H4 (cell line): ENCODE measurements at places on chromosomes 5 and 9. TPM values are rescaled to one million over a fixed set of nuclear protein-coding genes. Genes with fewer than 3 reads are reported as not detected.
A peak's percentile ranks its signal among the peaks of the same experiment; 100 is the strongest.

DNA sequence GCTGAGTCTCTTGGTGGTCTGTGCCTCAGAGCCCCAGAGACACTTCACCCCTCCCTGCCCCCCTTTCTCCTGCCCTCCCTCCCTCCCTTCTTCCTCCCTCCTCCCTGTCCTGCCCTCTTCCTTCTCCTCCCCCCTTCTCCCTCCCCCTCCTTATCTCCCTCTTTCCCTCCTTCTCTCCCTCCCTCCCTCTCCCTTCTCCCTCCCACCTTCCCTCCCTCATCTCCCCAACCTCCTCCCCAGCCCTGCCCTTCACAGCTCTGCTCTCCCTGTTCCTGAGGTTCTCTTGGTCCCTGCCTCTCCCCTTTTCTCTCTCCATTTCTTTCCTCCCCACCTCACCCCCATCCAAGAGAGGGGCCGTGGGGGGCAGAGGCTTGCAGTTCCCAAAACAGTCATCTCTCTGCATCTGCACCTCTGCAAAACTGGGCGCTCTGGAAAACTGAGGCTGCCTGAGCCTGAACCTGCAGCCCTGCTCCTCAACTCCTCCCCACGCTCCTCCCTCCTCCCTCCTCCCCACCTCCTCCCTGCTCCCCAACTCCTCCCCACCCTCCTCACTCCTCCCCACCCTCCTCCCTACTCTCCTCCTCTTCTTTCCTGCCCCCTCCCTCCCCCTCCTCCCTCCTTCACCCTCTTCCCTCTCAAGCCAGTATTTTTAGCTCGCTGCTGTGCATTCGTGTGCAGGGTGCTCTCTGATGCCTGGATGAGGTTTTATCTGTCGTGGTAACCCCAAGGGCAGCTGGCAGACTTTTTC lies 219.1 kb downstream of the C9orf50 start:
- DNase-seq: peak; percentile 21

- no peak for DNase-seq
Measured at GRCh38 chr9:131727184-131727759, 12.6 kb downstream of the RAPGEF1 start.

DNA sequence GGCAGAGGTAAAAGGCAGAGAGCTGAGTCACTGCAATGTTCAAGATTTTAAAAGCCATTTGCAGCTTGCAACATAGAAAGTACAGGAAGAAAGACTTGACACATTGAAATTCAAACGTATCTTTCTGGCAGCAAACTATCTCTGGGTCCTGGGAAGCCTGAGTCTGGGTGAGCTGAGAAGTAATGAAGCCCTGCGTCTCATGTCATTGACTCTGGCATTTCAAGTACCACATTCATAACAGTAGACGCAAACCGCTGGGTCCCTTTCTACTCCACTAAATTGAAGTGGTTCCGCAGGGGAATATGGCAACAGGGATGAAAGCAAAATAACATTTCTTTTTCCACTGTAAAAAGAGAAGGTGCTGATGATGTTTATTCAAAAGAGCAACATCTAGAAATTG lies 694.3 kb downstream of the BRINP1 start:
- DNase-seq: no peak

DNA sequence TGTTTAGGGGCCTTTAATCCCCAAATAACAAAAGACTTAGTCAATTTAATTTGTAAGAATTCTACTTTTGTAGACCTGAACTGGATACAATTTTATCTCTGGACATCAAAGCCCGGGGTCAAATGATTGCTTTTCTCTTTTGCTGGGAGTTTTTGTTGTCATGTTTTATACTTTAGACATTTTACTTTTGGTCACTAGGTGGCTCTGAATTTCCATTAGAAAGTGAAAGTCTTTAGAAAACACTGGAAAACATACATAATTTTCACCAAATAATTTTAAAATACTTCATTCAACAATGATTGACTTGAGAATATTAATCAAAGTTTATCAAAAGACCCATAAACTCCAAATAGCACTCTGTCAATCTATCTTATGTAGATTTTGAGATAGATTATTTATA lies 2.8 kb upstream of the PCA3 start:
- DNase-seq: no peak

SEC61B gene
- 196 and 227 TPM in 2 replicates for total RNA-seq

DNA sequence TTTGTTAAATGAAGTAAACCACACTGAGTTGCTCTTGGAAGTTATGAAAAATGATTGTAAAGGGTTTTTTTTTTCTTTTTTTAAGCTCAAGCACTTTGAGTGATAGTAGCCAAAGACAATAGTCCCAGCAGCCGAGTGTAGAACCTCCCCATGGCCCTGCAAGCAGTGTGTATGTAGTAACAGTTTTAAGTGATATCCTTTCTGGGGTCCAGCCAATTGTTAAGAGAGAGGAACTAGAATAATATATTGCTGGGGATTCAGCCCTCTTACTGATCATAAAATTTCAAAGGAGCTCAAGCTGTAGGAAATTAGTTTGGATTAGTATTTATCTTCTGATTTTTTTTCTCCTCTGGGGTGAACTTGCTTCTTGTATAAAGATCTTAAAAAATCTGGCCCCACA lies 43.2 kb downstream of the NPR3 start:
- DNase-seq: no peak

GRCh38 chr5:36606428-36607113 lies at the start of gene SLC1A3:
Gene SLC1A3 (plus strand): TSS chr5:36606606. CDS start chr5:36608424, 1,818 bp downstream.
- DNase-seq: peak; percentile 65

HK3 gene
- 1.6 TPM in 1 of 2 replicates, not detected in the other for total RNA-seq

- no peak for DNase-seq
Measured at GRCh38 chr9:123965801-123966686, 36.1 kb upstream of the DENND1A start.

DNA sequence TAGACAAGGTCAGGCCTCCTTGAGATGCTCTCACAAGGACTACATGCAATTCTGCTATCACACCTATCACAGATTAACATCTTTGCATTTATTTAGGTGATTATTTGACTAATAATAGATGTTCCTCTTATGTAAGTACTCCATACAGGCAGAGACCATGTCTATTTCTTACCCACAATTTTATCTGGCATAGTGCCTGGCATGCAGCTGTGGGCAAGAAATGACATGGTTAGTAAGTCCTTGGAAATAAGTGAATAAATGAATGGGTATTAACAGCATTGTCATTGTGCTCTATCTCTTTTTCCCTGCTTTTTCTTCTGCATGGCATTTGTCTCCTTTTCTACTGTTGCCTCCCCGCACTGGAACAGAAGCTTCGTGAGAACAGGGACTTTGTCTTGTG lies 49.4 kb downstream of the SLC22A5 start:
- DNase-seq: no peak

DNA sequence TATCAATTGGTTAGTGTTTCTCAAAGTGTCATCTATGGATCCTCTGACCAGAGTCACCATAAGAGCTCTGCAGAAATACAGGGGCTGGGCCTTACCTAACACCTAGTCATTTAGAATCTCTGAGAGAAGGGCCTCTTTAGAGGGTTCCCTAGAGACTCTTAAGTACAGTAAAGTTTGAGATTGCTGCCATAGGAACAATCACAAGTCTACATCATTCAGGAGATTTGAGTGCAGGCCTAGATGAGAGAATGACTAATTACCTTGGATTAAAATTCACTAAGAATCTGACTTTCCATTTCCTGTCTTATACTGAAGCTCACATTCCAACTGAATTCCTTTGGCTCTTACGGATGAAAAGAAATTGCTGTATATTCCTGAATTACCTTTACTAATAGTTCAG lies 182.1 kb upstream of the PTGER4 start:
- DNase-seq: no peak

GRCh38 chr5:18745042-18745987 lies 1111.1 kb downstream of the TAF11L14 start:
- peak; percentile 59 for DNase-seq

DNA sequence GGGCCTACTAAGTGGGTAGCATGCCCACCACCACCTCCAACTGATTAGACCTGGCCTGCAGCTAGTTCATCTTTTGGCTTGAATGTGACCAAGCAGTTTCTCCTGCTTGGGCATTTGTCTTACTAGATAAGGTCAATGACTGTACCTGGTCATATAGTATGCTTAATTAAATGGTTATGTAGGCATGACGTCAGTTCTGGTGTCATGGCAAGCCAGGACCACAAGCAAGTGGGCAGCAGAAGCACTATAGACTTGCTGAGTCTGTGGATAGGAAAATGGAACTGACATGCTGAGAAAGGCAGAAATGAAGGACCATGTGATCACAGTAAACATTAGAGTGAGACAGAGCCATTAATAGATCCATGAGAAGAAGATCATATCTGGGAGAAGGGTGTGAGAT lies 55.6 kb upstream of the C6 start:
- DNase-seq: no peak

SOHLH1 gene
- total RNA-seq: not detected in 2 replicates

- DNase-seq: no peak
Measured at GRCh38 chr5:176739461-176740051, 70.8 kb upstream of the UNC5A start.

DNA sequence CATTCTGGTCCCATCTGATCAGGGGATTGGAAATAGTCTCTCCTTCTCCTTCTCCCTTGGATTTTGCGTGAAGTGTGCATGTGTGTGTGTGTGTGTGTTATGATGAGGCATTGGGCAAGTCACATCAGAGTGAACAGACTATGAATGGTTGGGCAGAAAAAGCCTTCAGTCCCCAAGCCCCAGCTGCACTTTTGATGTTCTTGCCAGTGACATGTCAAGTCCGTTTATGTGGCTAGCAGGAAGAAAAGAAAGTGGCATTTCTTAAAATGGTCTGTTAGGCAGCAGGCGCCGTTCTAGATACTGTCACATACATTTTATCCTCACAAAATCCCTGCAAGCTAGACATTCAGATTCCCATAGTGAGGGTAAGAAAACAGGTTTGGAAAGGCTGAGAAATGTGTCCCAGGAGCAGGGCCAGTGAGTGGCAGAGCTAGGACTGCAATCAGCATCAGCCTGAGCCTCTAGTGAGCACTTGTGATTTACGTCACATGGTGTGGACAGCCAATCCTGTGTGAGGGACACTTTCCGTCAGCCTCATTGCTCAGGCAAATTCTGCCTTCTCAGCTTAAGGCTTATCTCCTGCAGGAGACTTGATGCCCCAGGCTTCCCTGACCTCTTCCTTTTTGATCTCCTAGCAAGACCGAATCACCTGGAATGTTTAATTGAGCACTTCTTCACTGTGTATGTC lies 60.4 kb downstream of the GLRA1 start:
- no peak for DNase-seq

ECPAS gene
- 43.9 and 44.8 TPM in 2 replicates for total RNA-seq

GRCh38 chr5:69042915-69043654 lies 50.7 kb upstream of the SLC30A5 start:
- peak; percentile 88 for DNase-seq

SLC45A2 gene
- not detected in 2 replicates for total RNA-seq

- DNase-seq: no peak
Measured at GRCh38 chr5:135203593-135204036, 169.6 kb upstream of the PITX1 start.

SLC2A6 gene
- 4.0 and 5.1 TPM in 2 replicates for total RNA-seq

DNA sequence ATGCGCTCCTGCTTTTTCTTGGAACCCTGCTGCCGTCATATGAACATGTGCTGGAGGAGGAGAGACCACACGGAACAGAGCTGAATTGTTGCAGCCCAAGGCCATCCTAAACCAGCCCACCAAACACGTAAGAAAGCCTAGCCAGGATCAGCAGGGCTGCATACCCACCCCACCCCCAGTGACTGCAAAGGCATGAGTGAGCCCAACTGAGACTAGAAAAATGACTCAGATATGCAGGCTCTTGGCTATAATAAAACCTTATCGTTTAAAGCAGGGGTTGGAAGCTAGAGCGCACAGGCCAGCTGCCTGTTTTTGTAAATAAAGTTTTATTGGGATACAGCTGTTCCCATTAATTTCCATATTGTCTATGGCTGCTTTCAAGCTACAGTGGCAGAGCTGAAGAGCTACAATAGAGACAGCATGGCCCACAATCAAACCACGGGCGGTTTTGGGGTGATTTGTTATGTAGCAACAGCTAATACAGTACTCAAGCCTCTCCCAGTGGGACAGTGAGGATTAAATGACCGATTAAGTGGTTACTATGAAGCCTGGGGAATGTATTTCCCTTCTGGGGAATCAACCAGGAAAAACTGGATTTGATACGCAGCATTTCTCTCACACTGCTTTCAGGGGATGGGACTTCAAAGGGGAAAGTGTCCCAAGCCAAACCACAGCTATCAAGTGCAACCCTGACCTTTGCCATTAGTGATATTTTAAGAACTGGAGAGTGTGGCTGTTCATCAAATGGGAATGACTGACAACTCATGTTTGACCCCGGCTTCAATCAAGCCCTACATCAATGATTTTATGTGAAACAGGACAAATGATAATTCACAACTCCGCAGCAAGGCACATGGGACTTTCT lies 6.3 kb downstream of the SHB start:
- DNase-seq: no peak

- DNase-seq: no peak
Measured at GRCh38 chr5:74866596-74867162, 492 bp upstream of the FAM169A start.

DNA sequence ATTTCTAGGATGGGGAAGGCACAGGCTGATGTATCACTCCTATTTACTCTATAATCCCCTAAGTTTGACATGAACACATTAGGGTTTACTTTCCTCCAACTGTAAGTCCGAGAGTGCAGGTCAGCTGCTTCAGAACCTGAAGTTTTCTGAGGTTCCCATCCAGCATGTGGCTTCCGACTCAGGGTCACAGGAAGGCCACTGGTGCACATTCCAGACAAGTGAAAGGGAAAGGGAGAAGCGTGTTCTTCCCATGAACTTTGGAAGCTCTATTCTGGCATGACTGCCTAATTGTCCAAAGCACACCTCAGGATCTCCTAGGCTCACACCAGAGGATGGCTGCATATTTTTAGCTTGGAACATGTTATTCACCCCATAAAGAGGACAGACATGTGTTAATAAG lies 602.6 kb downstream of the SEMA5A start:
- DNase-seq: no peak

- DNase-seq: no peak
Measured at GRCh38 chr5:76590027-76590426, 33.2 kb downstream of the F2RL2 start.

DNA sequence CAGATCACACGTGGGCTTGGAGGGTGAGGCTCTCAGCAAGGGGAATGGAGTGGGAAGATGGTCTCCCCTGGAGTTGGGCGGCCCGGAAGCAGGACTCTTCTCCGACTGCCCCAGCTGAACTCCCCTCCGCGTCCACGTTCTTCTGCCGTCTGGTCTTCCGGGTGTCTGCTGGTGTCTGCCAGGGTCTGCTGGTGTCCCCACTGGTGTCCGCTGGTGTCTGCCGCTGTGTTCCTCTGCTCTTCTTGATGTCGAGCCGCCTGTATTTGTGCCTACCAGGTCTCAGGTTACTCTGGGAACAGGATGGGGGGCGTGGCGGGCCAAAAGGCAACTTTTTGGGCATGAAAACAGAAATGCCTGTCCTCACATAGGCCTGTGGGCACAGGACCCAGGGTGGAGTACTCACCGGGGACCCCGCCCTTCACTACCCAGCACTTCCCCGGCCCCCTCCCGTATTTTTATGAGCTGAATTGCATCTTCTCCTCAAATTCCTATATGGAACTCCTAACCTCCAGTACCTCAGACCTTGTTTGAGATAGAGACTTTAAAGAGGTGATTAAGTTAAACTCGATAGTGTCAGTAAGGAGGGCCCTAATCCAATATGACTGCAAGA lies 675.4 kb downstream of the SEMA5A start:
- no peak for DNase-seq

ASPN gene
- not detected in 2 replicates for total RNA-seq

GRIN3A gene
- total RNA-seq: 0.04 TPM in 1 of 2 replicates, not detected in the other

GRCh38 chr9:13589034-13589737 lies 309.7 kb upstream of the MPDZ start:
- DNase-seq: no peak
